ENCODE measurements at places on chromosomes 11 and 22. TPM values are rescaled to one million over a fixed set of nuclear protein-coding genes. Genes with fewer than 3 reads are reported as not detected.

DCDC1 gene
- polyA plus RNA-seq: 0.97 TPM

CNIH2 gene
- polyA plus RNA-seq: not detected

RTN4RL2 gene
- 9.0 TPM for polyA plus RNA-seq

KCNK4 gene
- not detected for polyA plus RNA-seq

DNA sequence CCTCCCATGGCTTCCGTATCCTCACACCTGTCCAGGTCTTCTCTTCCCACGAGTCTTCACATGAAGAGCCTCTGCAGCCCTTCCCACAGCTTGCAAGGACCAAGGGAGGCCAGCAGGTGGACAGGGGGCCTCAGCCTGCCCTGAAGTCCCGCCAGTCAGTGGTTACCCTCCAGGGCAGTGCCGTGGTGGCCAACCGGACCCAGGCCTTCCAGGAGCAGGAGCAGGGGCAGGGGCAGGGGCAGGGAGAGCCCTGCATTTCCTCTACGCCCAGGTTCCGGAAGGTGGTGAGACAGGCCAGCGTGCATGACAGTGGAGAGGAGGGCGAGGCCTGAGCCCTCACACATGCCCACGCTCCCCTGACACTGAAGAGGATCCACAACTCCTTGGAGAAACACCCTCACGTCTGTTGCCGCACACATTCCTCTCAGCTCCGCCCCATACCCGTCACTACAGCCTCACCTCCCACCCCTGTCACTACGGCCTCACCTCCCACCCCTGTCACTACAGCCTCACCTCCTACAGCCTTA, 8.3 kb downstream of the SSH3 start:
- DNase-seq: no peak

GRCh38 chr11:128840137-128840536, 27.0 kb downstream of the KCNJ1 start:
- DNase-seq: no peak

DNA sequence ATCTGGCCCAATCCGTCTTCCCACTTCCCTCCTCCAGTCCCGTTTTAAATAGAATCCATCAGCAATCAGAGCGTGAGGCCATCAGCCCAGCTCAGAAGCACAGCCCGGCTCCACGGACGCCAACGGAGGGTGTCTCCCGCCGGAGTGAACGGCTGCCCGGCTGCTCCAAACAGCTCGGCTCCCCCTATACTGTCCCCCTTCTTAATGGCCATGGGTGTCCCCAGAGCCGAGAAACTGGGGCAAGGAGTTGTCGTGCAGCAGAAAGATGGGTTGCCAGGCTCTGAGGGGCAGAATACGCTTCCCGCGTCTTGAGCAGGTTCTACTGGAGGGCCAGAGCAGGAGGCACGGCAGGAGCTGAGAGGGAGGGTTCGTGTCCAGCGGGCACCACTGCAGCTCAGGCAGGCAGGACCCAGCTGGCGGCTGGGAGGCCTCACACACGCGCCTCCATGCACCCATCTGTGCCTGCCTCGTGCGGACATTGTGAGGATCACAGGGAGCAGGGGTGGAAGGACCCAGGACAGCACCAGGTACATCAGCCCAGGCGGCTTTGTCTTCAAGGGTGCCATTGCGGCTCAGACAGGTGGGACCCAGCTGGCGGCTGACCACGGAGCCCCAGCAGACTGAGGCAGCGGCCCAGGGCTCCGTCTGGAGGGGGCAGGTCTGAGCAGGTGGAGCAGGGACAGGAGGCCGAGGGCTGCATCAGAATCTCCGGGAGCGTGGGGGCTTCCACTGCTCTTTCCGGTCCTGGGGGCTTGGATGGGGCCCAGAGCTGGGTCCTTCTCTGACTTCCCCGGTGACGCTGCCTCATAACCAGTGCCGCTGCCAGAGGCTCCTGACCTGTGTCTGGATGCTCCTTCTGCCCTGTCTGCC, 882.7 kb downstream of the BRD1 start:
- no peak for DNase-seq

GRCh38 chr11:18088966-18089365, 16.9 kb downstream of the SAAL1 start:
- no peak for DNase-seq

GRCh38 chr11:20771681-20772080, 102.3 kb downstream of the NELL1 start:
- DNase-seq: no peak

DNA sequence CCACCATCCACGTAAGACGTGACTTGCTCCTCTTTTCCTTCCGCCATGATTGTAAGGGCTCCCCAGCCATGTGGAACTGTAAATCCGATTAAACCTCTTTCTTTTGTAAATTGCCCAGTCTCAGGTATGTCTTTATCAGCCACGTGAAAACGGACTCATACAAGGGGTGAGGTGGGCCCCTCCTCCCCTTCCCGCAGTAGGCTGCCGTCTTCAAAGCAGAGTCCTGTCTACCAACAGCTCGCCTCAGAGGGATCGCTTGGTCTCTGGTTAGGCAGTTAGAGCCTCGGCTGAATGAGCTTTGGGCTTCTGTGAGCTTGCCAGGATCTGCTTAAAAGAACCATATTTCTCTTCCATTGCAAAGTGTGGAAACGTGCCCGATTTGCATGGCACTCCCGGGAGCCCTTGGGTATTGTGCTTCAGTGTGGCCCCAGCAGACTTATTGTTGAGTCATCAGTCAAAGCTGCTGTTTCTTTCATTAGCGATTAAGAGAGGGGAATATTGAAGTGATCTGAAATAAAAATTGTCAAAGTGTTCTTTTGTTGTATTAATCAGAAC, 338.3 kb downstream of the TBC1D22A start:
- DNase-seq: no peak

DNA sequence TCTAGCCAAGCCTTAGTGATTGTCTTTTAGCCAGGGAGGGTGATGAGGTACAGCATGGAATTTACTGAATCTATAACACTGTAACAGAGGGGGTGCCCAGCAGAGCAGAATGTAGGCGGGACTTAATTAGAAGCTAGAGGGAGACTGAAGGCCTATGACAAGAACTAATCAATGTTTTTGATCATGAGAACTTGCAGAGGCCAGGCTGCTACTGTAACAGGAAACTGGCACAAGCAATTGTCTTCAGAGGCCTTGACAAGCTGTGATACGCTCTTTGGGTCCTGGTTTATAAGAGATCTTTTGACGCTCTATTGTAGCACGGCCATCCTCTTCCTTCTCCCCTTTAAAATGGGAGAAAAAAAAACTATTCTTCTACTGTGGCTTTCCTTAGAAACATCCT, 1297.3 kb downstream of the JRKL start:
- DNase-seq: no peak

GRCh38 chr22:47228767-47229166, 466.3 kb downstream of the TBC1D22A start:
- no peak for DNase-seq

GRCh38 chr22:38317995-38318715, 922 bp upstream of the CSNK1E start:
- DNase-seq: peak; percentile 61

- no peak for DNase-seq
Measured at GRCh38 chr11:117914398-117914761, 14.8 kb downstream of the TMPRSS13 start.

Measured in muscle of arm (tissue), 14 donors.